NCI-H1417 treated with DMSO at 0.1 percent for 48 hours (cell line): ENCODE measurements at places on chromosomes 13 and 19.

GRCh38 chr19:47663435-47663910 lies 49.7 kb upstream of the EHD2 start:
- no peak for DNase-seq

DNA sequence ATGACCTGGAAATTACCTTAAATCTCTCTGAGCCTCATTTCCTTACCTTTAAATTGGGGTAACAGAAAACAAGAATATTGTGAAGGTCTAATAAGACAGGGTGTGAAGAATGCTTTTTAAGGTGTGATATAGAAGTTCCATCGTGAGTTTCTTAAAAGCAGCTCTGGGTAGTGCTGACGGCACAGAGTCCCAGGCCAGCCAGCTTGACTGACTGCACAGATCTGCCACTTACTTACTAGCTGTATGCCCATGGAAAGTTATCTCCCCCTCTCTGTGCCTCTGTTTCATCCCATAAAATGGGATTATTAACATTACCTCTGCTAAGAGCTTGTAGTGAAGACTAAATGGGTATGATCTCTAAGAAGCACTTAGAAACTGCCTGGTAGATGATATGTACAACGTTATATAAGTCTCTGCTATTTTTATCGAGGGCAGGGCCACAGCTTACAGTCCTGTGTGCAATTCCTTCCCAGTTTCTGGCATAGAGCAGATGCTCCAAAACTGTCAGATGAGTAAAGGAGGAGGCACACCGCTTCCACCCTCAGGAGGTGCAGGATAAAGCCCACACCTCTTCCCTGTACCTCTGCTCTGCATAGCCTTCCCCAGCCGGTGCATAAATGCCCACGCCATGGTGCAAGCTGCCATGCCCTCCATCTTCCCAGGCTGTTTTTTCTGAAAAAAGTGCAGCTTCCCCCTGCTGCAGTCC lies 99.6 kb downstream of the MBNL2 start:
- no peak for DNase-seq

DNA sequence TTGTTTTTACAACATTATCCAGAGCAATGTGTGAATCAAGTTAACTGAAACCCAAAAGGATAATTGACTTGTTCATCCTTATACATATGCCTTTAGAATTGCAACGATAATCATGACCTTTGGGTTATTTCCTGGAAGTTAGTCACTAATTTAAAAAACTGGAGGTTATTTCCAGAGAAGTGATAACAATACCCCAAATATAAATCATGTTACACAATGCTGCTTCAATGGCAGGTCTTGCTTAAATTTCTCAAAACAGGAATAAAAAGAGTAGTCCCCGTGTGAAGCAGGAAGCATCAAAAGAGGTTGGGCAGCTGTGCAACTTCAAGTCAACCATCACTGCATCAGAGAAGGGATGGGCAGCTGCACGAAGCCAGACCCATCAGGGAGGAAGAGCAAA lies 134.4 kb downstream of the EFNB2 start:
- no peak for DNase-seq

DNA sequence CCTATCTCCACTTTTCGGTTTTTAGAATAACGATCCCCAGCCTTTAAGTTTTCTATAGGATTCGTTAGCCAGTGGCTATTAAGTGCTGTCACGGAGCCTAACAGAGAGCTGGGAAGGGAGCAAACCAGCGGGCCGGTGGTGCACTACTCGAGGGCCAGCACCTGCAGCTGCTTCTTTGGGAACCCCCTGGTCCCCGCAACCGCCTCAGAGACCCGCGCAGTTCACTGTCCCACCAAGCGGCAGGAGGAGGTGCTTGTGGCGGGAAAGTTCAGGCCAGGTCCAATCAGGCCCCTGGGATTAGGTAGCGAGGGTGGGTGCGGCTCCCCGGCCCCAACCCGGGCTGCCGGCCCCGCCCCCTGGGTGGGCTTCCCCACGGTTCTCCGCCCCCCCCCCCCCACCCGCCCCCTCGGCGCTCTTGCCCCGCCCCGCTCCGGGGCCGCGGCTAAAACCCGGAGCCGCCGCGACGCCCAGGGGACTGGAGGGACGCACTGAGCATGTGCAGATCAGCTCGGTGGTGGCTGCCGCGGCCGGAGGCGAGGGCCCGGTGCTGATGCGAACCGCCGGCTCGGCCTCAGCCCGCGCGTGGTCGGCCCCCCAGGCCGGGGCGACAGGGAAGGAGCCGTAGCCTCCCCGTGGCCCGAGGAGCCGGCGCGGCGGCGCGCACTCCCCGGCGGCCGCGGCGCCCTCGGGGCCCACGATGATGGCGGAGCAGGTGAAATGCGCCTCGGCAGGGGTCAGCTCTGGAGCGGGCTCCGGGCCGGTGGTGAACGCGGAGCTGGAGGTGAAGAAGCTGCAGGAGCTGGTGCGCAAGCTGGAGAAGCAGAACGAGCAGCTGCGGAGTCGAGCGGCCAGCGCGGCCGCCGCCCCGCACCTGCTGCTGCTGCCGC lies at the start of gene SLAIN1:
Gene SLAIN1, plus strand, starts transcription at position 471 of the 887 bp plus-strand sequence. Its CDS starts 227 bp downstream, at position 698.
- peak; percentile 67 for DNase-seq

GRCh38 chr13:75960538-75960994 lies 324.4 kb downstream of the LMO7 start:
- no peak for DNase-seq

DNA sequence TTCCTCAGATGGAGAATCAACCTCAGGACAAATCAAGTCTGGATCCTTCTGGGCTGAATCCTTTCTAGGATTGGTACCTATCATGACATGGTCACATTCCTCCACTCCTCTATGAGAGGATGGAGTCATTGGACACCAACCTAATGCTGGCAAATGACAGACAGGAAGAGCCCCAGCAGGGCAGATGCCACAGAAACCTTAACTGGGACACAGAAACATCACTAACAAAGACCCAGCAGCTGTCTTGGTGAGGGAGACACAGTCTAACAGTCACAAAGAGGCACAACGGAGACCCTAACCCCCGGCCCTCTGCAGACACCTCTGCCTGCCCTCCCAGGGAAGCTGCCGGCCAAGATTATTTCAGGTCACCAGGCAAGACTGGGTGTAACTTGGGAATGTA lies 2.1 kb downstream of the ANKRD27 start:
- no peak for DNase-seq

DNA sequence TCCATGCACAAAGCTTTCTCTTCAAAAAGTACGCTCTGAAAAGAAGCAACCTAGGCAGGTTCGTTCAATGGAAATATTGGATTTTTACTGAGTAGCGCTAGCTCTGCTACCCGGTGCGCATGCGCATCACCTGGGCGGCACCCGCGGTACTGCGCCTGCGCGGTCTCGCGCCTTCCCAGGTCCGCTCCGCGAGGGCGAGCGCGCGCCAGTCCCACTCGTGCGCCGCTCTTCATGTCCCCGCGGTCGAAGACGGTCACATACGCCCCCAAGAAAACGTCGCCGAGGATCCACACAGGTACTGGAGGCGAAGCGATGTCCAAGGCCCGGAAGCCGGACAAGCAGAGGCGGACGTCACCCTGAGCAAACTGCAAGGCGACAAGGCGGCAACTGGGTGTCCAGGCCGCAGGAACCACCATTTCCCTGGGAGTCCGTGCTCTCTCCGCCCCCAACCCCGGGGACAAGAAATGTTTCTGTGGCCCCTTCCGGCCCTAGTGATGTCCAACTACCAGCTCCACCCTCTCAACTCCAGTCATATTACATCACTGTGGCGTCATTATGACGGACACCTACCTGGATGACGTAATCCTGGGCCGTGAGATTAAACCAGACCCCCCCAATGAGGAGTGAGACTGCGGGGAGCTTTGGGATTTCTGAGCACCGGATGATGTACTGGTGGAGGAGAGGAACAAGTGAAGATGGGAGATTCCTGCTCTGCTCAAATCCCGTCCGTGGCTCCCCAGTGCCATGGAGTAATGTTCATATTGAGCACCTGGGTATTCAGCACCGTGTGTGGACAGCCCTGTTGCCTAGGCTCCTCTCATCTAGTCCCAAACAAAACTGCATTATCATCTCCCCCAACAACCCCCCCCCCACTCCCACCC lies 4.8 kb upstream of the KCNC3 start:
- DNase-seq: peak; percentile 54

DNA sequence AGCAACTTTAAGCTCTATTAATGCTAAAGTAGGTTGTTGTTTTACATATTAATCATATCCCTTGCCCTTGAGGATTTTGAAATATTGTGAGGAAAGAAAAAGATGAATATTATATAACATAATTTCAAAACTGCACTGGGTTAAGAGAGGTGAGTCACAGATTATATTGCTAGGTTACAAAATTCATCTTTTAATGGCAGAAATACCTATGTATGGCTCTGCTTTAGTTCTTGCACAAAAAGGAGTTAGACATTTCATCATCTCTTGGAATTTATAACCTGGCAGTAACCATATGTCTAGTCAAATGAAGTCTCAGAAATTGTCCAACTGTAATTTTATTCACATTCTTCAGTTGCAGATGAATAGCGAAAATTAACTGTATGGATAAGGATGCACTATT lies 2041.1 kb downstream of the OLFM4 start:
- DNase-seq: no peak

GRCh38 chr13:92312823-92313222 lies 913.8 kb upstream of the GPC6 start:
- no peak for DNase-seq

GRCh38 chr19:12090807-12091206 lies 26.3 kb downstream of the ZNF844 start:
- no peak for DNase-seq

- no peak for DNase-seq
Measured at GRCh38 chr19:11447347-11448262, 12.2 kb downstream of the PRKCSH start.

DNA sequence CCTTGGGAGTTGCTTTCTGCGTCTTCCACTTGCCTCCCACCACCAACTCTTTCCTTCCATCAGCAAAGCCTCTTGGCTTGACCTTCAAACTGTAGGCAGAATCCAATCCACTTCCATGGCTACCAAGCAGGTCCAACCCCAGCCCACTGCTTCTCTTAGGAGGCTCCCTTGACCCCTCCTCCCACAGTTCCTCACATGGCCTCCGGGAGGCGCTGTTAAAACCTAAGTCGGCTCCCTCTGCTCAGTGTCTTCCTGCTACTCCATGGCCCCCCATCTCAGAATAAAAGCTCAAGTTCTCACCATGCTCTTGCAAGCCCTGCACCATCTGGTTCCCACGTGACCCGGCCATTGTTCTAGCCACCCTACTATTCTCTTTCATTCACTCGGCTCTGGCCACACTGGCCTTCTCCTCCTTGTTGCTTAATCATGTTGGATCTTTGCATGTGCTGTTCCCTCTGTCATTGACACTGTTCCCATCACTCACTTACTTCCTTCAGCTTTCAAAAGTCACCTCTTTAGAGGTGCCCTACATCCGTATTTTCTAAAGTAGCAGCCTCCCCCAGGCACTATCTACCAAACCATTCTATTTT lies 7.5 kb downstream of the IZUMO2 start:
- no peak for DNase-seq

GRCh38 chr13:36261976-36262375 lies 35.6 kb downstream of the CCDC169 start:
- DNase-seq: no peak

GRCh38 chr13:80256352-80256932 lies 84.5 kb downstream of the SPRY2 start:
- no peak for DNase-seq

GRCh38 chr13:42392716-42393572 lies 121.0 kb downstream of the AKAP11 start:
- no peak for DNase-seq

- DNase-seq: no peak
Measured at GRCh38 chr19:47323872-47324271, 8.1 kb upstream of the C5AR2 start.

DNA sequence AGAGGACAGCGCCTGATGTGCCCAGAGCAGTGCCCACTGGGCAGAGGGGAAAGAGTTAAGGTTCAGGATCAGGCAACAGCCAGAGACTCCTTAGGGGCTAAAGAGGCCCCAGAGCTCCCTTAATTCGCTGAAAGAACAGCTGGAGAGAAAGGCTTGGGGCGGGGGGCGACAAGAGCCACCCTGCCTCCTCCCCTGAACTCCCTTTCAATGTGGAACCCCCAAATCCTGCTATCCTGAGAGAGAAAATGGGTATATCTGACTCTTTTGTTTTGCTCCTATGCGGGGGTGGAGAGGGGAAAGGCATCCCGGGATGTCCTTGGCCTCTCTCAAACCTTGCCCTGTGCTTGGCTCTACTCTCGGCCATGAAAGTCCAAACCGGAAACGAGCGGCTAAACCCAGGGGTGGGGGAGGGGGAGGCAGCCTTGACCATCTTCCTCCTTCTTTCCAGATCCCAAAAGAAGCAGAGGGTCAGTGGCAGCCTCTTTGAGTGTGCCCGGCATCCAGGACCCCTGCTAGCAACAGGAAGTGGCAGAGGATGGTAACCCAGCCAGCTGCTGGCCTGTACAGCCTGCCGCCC lies 4.7 kb downstream of the PRKACA start:
- DNase-seq: no peak

DNA sequence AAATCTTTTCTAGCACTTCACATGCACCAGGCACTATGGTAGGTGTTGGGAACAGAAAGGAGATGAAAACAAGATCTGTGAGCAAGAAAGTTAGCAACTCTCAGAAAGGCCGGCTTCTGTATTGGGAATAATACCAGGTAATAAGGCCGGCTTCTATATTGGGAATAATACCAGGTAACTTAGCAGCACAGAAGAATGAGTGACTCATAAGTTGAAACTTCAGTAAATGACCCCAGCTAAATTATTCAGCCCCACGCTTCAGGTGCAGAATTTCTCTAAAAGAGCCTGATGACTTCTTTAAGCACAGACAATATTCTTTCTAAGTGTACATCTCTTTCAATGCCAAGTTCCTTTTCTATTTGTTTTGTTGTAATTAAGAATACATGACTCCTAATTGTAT lies 151.3 kb downstream of the MYO16 start:
- no peak for DNase-seq

- DNase-seq: no peak
Measured at GRCh38 chr13:99299256-99299919, 7.8 kb downstream of the GPR183 start.
